CD4-positive, alpha-beta T cell treated with Interleukin-1 beta for 1 hour (primary cell): ENCODE measurements at places on chromosomes 16 and 17.
A peak's percentile ranks its signal among the peaks of the same experiment; 100 is the strongest.

GRCh38 chr16:50858877-50859627 is 117.2 kb downstream of the CYLD start:
- DNase-seq = no peak

GRCh38 chr17:67511012-67511411 is 133.9 kb downstream of the PITPNC1 start:
- DNase-seq = no peak

DNA sequence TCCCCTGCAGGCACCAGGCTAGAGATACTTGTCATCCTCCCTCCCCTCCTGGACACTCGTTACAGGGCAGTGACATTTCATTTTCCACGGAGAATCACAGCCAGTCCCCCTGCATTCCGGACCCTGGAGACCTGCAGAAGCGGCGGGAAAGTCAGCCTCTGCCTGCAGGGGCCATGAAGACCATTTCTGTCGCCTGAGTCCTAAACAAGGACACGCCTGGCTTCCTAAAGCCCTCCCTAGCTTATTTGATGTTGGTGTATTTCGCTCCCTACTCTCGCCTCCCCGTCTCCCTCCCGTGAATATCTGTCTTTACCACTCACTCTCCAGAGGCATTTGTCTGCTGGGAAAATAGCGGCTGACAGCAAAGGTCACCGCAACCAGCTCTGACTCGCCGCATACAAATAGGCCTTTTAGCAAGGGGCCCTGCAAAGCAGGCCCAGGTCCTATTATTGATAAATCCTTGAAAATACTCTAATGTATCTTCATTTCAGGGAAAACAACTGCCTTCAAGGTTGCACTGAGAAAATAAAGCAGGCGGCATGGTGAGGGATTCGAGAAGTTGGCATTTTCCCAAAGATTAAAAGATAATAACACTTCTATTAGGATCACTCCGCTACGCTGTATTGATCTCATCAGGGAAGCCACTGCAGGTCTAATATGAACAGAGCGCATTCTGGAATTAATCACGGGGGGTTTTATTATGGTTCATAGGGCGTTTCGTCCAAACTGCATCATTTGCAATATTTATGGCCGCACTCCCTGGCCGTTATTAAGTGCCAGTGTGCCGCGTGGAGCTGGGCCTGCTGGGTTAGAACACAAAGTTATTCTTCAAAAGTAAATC is 447.1 kb upstream of the CDH5 start:
- DNase-seq = no peak

DNA sequence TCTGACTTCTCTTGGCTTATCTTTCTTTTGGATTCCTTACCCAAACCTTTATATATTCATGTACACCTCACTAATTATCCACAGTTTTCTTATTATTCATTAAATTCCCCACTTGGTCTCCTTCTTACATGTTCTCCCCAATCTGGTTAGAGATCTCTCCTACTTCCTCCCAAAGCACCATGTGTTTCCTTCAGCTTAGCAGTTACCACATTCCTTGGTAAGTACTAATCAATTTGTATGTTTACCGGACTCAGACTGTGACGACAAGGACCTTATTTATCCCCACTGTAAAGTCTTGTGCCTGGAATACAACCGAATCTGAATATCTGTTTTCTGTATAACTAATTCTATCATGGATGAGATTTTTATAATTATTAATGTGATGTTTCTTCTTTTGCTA is 389.5 kb downstream of the KCNJ2 start:
- no peak for DNase-seq

DNA sequence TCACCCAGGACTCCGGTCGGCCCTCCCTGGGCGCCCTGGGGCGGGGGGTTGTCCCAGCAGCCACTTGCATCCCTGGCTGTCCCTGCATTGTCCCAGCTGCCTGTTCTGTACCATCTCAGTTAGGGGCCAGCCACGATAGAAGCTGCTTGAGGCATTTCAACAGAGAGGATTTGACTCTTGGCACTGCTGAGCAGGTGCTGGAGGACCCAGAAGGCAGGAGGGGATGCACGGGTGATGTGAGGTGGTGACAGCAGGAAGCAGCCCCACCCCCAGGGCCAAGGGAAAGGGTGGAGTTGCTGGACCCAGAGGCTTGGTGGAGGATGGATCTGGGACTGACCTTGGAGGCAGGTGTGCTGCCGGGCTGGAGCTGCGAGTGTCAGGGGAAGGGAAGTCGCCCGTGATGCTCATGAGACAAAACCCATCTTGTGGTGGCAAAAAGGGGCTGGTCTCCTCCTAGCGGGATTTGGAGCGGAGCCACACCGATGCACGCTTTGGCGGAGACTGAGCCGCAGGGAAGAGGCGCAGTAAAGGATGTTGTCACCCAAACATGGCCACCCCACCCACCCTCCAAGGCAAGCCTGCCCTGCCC is 188.0 kb upstream of the GSE1 start:
- DNase-seq = no peak

DNA sequence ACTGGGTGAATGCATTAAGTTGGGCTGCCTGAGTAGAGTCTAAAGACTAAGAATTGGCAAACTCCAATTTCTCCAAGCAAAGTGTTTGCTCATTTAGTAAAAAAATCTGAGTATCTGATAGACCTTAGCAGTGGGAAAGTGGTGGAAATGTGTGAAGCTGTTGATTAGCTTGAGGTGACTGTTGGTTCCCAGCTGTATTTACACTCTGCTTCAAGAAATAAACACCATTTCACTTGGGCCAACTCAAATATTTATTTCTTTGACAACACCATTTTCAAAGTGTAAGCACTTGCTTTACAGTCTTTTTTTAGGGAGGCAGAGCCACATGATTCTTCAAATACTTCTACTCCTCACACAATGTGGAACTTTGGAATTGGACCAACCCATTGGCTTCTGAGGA is 8.7 kb downstream of the KCTD19 start:
- DNase-seq = no peak

GRCh38 chr16:72988569-72988968 is 59.4 kb downstream of the ZFHX3 start:
- no peak for DNase-seq

GRCh38 chr17:50771991-50772785 is 4.9 kb upstream of the ANKRD40CL start:
- no peak for DNase-seq

- no peak for DNase-seq
These were observed 28.7 kb downstream of the WIPI1 start for GRCh38 chr17:68428498-68429172.

DNA sequence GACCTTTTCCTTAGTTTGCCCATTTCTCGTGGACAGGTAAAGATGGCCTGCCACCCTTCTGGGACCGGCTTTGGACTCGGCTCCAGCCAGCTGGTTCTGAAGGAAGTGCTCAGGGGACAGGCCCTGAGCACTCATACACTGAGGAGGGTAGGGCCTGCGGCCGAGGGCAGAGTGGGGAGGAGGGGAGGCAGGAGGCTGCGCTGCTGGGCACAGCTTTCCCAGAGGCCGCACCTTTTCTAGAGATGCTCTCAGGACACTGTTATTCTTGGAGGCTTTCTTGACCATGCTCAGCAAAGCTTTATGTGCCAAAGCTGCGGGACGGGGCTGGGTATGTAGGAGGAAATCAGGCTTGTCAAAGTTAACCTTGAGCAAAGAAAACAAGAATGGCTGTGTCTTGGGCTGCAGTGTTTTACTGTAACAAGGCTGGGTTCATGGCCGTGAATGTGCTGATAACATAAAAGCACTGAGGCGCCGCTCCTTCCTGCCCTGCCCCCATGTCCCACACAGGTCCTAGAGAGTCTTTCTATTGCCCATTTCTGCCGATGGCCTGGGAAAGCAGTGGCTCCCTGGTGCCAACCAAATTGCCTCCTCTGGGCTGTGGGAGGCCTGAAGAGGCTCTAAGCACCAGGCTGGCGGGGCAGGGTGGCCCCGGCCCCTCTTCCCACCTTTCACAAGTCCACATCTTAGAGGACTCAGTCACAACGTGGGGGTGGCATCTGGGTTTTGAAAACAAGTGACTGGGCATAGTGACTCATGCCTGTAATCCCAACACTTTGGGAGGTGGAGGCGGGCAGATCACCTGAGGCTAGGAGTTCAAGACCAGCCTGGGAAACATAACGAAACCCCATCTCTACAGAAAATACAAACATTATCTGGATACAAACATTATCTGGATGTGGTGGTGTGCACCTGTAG is 22.3 kb upstream of the TIMP2 start:
- no peak for DNase-seq

DNA sequence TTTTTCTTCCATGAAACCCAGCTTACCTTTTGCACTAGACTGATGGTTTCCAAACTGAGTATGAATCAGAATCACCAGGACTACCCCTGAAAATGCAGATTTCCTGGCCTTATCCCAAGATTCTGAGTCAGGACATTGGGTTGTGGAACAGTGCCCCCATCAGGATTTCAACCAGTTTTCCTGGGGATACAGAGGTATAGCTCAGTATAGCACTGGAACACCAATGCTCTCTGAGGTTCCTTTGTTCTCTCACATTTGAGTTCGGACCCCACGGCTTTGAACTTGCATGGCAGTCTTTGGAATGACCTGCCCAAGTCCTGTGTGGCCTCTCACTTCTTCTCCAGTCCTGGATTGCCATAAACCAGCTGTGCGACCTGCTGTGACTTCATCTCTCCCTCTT is 12.8 kb upstream of the CCL8 start:
- DNase-seq = no peak

- no peak for DNase-seq
These were observed 1.7 kb upstream of the TEX19 start for GRCh38 chr17:82357394-82357793.

DNA sequence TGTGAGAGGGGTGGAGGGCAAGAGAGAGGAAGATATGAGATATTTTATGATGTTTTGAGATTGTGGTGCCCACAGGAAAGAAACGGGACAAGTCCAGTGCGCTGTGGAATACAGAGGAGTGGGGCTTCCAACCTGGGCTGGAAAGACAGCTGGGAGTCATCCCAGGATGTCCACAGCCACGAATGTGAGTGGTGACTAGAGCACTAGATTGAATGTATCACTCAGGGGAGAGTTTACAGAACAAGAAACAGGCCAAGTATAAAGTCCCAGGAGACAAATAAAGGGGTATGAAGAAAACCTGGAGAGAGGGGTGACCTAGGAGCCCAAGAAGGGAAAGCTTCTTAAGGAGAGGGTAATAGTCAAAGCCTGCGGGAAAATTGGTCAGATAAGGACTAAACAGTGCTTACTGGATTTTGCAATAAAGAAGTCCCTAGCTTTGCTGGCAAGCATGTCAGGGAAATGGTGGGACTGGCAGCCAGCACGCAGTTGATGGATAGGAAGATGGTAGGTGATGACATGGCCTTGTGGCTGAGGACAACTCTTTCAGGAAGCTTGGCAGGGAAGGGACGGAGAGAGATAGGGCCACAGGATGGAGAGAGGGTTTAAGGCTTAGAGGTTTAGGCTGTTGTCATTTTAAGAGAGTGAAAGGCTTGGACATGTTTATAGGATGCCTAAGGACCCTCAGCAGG is 114.5 kb downstream of the AXIN2 start:
- no peak for DNase-seq

GRCh38 chr17:81508639-81509206 is 3.9 kb downstream of the ACTG1 start:
- no peak for DNase-seq

DNA sequence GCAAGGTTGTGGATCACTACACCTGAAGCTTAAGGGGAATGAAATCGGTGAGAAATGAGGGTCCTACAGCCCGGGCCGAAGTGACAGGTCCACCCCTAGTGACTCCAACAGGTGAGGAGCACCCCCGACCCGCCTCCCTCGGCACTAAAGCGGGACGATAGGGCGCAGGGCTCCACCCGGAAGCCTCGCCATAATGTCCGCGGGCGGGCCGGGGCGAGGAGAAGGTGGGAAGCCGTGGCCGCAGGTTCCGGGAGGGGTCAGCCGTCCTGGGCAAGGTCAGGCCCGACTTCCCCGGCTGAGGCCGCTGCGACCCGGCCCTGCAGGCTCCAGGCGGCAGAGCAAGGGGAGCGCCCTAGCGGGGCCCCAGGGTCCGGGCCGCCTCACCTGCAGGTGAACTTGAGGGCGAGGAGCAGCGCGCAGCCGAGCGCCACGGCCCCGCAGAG is 543 bp downstream of the TXNDC11 start:
- peak; percentile 44 for DNase-seq

GRCh38 chr16:57628783-57629293 is 408 bp downstream of the ADGRG1 start:
- no peak for DNase-seq

GRCh38 chr17:8287651-8288335 is 677 bp upstream of the RANGRF start:
- no peak for DNase-seq

DNA sequence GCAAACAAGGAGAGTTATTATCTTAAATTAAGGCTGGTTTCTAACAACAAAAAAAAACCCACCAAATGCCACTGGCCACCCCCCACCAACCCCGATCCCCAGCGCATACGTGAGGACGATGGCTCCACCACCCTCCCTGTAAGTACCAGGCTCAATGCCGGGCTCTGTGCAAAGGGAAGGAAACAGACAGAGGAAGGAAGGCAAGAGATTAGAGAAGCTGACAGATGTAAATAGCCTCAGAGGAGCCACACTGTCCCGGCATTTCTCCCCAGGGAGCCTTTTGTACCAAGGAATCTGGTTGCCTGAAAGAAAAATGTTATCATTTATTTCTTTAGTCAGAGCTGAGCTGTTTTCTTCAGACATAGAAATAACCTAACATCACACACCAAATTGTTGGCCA is 13.1 kb downstream of the SOST start:
- no peak for DNase-seq

- no peak for DNase-seq
These were observed 32.6 kb downstream of the PPL start for GRCh38 chr16:4904108-4904941.

DNA sequence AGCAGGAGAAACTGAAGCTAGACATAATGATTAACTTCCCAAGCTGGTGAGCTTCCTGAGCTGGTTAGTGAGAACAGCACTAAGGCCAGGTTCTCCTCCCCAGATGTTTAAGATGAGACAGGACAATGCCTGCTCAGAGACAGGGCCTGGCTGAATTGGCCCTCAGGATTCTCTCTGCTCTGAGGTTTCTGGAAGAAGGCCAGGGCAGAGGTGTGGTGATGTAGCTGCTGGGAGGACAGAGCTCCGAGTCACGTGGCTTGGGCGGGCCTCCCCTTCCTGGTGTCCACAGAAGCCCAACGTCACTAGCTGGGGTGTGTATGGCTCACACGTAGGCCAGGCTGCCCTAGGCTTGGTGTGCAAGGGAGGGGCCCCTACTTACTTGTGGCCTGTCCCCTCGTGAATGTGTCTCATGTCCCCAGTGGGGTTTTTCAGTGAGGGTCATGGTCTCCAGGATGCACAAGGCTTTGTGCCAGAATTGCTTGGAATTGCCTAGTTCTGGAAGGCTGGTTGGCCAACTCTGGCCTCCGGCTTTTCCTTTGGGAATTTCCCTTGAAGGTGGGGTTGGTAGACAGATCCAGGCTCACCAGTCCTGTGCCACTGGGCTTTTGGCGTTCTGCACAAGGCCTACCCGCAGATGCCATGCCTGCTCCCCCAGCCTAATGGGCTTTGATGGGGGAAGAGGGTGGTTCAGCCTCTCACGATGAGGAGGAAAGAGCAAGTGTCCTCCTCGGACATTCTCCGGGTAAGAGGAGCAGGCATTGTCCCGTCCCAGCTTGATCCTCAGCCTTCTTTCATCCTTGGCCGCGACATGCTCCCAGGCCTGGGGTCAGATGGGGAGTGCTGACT is 3.4 kb downstream of the NOD2 start:
- peak; percentile 90 for DNase-seq
